ENCODE measurements at places on chromosomes 5 and 9. TPM values are rescaled to one million over a fixed set of nuclear protein-coding genes. Genes with fewer than 3 reads are reported as not detected.

DNA sequence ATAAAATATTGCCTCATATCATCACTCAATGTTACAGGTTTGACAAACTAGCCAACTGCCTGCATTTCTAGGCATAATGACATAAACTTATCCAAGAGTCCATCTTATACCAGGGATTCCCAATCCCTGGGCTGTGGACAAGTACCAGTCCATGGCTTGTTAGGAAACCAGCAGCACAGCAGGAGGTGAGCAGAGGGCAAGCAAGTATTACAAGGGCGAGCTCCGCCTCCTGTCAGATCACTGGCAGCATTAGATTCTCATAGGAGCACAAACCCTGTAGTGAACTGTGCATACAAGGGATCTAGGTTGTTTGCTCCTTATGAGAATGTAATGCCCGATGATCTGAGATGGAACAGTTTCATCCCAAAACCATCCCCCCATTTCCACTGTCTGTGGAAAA, 144.9 kb downstream of the PRKACG start:
- no peak for DNase-seq

GRCh38 chr9:132910376-132910775, 31.7 kb downstream of the SPACA9 start:
- no peak for DNase-seq

GRCh38 chr9:38622951-38623350, 2.6 kb upstream of the ANKRD18A start:
- no peak for DNase-seq

GRCh38 chr5:63245271-63245670, 666.7 kb downstream of the LRRC70 start:
- DNase-seq: no peak

GRCh38 chr5:150671509-150672236, 10.6 kb downstream of the MYOZ3 start:
- DNase-seq: no peak

DNA sequence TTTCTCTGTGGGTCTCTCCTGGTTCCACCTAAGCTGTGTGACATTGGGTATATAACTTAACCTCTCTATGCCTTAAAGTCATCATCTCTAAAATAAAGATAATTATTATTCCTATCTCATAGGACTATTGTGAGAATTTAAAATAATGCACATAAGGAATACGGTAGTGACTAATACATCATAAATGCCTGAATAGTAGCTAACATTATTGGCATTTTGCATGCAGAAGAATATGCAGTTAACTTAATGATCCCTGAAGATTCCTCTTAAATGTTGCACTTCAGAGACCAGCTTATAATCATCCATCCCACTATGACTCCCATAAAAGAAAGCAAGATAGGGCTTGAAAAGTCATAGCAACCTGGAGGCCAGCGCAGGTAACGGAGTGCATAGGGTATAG, 32.4 kb downstream of the OXCT1 start:
- no peak for DNase-seq

DNA sequence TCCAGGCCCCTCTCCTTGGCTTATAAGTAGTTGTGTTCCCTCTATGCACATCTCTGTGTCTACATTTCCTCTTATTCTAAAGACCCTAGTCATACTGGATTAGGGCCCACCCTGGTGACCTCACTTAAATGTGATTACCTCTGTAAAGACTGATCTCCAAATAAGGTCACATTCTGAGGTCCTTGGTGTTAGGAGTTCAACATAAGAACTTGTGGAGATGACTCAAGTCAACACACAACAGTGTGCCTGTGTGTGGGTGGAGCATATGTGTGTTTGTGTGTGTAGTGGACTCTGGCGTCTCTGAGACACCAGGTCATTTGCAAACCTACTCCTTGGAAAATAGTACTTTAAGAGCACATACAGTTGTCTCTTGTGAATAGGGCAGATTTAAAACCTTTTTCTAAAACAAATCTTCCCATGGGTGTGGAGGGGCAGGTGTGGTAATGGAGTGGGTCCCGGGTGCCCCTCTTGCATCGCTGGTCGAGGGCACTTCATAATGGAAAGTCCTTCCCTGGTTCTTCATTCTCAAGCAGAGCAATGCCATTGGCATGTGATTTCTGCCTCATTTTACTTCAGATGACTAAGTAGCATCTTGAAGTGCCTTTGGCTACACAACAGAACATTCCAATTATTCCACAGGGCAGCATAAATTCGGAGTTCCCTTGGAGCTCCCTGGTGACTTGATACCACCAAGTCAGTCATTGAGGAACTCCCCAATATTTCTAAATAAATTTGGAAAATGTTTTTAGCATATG, 84.4 kb downstream of the C9orf152 start:
- no peak for DNase-seq

PCDHGA10 gene
- total RNA-seq: 1.8 TPM

FGFR4 gene
- total RNA-seq: 0.77 TPM

DNA sequence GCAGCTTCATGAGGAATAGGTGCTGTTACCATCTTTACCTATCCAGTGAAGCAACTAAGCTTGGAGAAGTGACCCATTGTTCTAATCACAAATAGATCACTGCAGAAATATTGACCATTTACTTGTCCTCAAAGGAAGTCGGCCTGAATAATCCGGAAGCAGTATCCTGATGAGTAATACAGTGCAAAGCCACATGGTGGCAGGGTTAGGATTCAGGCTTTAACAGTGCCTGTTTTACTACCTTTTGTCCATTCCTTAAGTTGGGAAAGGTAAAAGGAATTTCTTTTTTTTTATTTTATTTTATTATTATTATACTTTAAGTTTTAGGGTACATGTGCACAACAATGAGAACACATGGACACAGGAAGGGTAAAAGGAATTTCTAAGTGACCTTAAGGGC, 336.3 kb downstream of the KDM4C start:
- DNase-seq: no peak
